Islet precursor cell (in vitro differentiated cells): ENCODE measurements at places on chromosomes 5 and 9.

DNA sequence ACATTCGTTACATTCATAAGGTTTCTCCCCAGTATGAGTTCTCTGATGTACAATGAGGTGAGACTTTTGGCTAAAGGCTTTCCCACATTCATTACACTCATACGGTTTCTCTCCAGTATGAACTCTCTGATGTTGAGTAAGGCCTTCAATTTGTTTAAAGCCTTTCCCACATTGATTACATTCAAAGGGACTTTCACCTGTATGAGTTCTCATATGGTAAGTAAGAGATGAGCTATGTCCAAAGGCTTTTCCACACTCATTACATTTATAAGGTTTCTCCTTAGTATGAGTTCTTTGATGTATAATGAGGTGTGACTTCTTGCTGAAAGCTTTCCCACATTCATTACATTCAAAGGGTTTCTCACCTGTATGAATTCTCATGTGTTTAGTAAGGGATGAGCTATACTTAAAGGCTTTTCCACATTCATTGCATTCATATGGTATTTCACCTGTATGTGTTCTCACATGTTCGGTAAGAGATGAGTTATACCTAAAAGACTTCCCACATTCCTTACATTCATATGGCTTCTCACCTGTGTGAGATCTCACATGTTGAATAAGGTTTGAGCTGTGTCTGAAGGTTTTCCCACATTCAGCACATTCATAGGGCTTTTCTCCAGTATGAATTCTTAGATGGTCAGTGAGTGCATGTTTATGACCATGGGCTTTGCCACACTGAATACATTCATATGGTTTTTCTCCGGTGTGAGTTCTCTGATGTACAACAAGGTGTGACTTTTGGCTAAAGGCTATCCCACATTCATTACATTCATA lies 13.5 kb downstream of the ZFP37 start:
- DNase-seq, result no peak

DNA sequence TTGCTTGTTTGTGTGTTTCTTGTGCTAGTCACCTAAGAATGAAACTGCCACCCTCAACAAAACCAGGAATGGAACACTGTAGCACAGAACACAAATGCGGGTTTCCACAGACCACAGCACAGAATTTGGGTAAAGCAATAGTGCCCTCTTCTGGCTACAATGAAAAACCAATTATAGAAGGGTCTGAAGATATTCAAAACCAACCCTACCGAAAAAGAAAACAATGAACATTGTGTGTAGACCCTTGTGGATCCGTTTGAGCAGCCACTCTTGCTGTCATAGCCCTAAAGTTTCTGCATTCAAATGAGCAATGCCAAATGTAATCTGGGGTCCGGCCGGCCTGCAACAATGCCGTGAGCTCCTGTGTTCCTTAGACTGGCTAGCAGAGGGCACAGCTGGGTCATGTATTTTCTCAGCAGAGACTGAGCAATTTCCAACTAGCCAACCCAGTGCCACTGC lies 8.3 kb upstream of the ENC1 start:
- DNase-seq, result no peak

DNA sequence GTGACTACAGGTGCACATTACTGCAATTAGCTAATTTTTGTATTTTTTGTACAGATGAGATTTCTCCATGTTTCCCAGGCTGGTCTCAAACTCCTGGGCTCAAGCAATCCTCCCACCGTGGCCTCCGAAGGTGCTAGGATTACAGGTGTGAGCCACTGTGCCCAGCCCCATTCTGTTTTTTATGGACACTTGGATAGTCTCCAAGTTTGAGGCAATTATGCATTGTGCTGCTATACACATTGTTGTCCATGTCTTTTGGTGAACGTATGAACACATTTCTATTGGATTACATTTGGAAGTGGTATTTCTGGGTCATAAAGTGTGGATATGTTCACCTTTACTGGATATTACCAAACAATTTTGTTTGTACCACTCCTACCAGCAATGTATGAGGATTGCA lies 22.4 kb upstream of the PLPP1 start:
- no peak for DNase-seq

GRCh38 chr9:36935768-36936497 lies 98.1 kb downstream of the PAX5 start:
- DNase-seq, result no peak

DNA sequence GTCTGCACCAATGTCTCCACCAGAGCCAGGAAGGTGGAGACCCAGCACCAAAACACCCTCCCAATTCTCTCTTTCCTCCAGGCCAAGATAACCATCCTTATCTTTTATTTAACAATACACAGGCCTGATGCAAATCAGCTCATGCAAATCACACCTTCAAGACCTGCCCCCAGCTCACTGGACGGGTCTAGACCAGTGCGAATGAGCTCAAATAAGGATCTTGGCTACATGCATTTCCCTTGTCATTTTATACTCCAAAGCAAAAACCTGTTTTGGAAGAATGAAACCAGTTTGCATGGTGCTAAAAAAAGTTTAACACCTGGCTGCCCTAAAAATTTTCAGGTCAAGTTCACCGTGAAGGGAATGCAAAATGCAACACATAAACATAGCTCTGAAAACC lies 31.9 kb upstream of the DAPK1 start:
- DNase-seq, result no peak

GRCh38 chr5:32222723-32223470 lies 48.8 kb upstream of the GOLPH3 start:
- DNase-seq, result no peak

- no peak for DNase-seq
Observed at GRCh38 chr9:84542554-84542953, 127.0 kb upstream of the NTRK2 start.

DNA sequence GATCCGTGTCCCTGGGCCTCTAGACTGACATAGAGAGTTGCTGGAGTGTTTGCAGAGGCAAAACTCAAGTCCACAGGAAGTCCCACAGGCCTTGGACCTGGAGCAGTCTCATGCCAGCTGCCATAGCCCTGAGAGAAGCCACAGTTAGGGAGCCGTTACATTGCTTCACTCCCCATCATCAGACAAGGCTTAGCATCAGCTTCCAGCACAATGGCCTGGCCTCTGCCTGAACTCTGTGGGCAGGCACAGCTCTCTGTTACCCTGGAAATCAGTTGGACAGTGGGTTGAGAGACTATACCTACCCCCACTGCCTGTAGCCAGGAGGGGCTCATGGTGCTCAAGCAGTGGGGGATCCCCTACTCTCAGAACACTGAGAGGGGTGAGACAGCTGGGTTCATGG lies 16.2 kb upstream of the C9orf72 start:
- no peak for DNase-seq

GRCh38 chr9:16623989-16624743 lies 246.3 kb downstream of the BNC2 start:
- no peak for DNase-seq
